ENCODE measurements at places on chromosomes 7 and 10.
A peak's percentile ranks its signal among the peaks of the same experiment; 100 is the strongest.

DNA sequence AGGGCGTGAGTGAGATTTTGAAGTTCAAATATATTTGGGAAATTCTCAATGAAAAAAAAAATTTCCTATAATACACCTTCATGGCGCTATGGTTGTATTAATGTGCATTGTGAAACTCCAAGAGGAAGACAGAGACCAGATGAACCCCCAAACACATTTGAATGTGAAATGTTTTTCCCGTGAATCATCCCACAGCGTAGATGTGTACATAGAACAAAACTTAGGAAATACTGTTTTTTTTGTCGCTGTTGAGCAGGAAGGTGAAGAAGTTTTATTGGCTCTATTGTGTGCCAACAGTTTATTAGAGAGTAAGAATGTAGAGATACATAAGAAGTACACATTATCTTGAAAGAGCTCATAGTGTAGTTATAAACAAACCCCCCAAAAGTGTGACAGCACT is 134.0 kb downstream of the KCND2 start:
- DNase-seq: peak; percentile 32

DNA sequence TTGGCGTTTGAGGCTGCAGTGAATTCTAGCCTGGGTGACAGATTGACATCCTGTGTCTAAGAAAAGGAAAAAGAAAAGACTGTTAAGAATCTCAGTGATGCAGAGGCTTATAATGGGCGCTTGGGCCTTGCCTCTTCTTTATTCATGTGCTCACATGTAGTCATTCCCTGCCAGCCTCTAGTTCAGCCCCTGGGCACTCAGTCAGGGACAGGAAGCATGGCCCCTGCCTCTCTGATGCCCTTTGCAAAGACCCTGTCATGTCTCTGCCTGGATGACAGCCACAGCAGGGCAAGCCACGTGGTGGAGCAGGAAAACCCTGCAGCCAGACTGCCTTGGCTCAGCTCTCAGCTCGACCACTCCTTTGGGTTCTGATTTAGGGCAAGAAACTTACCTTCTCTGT is 368.9 kb downstream of the RPS24 start:
- DNase-seq: no peak

- no peak for DNase-seq
These were observed 17.7 kb upstream of the IFIT1B start for GRCh38 chr10:89360157-89360556.

- no peak for DNase-seq
These were observed 3.8 kb upstream of the STN1 start for GRCh38 chr10:103921750-103922195.

GRCh38 chr7:27636326-27637006 is 26.2 kb downstream of the HIBADH start:
- no peak for DNase-seq

GRCh38 chr7:84194484-84195271 is at the start of gene SEMA3A:
TSS of gene SEMA3A (minus strand) at chr7:84194789. CDS start at chr7:84194586, 203 bp downstream.
- DNase-seq: peak; percentile 78

DNA sequence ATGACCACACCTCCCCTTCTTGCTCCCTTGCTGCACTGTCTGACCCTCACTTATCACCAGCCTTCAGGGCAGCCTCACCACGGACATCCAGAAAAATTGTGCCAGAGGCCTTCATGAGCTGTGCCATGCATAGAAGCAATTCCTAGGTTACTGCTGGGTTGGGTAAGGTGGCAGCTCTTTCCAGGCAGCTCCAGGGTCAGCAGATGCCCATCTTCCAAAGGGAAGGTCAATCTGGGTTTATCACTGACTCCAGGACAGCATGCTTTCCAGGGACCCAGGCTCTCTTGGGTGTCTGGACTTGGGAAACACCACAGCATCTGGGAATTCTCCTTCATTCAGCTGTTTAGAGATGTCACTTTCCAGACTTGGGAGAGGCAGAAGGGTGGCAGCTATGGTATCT is 188.9 kb upstream of the CXCL12 start:
- no peak for DNase-seq

DNA sequence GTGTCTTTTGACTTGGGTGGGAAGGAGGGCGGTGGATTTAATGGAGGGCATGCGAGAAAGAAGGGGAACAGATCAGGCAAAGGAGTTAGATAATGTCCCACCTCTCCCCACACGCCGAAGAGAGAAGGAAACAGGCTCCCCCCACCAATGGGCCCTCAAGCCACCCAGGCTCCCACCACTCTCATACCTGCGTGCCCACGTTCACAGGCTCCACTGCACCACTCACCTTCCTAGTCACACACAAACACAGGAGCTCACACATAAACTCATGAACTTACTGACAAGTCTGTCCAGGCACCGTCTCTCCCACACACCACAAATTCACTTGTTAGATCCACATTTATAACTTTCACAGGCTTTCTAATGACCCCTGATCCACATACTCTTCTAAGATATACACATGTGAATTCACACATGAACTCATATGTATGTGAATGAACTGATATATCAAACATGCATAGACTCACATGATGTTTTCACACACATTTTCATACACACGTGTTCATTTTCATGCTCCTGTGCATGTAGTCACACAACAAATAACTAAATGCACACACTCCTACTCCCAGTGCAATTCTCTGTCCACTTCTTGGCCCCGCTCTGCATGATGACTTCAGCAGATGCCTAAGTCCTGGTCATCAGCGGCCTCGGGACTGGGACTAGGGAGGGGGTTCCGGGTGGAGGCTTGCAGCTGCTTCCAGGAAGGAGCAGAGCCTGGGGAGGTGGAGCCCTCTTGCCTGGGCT is 1.5 kb downstream of the LZTS2 start:
- DNase-seq: peak; percentile 75

- no peak for DNase-seq
These were observed 1.7 kb downstream of the PLEKHS1 start for GRCh38 chr10:113753020-113753692.

GRCh38 chr7:89145801-89146200 is 350.3 kb upstream of the TEX47 start:
- DNase-seq: no peak

- DNase-seq: peak; percentile 39
These were observed 592.5 kb downstream of the ARL4A start for GRCh38 chr7:13279854-13280435.

DNA sequence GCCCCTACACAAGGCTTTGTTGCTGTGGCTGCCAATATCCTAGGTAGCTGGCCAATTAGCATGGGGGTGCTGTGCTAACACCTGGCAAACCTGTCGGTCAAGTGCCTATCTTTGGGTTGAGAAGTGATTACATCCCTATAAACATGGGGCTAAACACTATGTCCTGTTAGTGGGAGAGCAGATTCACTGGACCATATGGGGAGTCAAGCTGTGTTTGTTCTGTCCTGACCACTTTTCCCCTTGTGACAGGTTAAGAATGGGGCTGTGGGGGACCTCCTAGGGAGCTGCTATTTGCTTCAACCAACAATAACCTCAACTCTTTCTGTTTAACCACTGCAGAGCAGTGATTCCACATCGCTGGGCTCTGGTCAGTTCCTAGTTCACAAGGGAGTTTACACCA is 151.5 kb upstream of the AOAH start:
- DNase-seq: no peak

DNA sequence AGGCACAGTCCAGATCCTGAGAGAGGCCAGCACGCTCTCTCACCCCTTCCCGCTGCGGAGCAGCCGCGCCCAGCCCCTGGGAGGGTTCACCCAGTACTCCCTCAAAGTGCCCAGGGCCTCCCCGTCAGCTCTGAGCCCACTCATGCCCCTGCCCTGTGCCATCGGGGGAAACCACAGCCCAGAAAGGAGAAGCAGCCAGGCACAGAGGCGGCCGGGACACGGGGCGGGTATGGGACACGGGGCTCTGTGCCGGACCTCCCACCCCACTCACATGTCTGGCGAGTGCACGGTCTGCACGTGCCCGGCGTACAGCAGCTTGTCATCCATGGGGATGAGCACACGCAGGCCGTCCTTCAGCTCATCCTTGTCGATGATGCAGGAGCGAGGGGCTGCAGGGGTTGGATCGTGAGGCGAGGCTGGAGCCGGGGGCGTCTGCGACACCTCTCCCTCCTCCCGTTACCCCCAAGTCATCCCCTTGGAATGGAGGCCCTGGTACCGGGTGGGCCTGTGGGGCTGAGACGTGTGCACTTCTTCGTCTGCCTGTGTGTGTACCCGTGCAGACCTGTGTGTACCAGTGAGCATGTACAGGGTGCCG is 38.2 kb downstream of the SLC29A4 start:
- DNase-seq: no peak

GRCh38 chr7:146479040-146479439 is 362.4 kb downstream of the CNTNAP2 start:
- DNase-seq: no peak

DNA sequence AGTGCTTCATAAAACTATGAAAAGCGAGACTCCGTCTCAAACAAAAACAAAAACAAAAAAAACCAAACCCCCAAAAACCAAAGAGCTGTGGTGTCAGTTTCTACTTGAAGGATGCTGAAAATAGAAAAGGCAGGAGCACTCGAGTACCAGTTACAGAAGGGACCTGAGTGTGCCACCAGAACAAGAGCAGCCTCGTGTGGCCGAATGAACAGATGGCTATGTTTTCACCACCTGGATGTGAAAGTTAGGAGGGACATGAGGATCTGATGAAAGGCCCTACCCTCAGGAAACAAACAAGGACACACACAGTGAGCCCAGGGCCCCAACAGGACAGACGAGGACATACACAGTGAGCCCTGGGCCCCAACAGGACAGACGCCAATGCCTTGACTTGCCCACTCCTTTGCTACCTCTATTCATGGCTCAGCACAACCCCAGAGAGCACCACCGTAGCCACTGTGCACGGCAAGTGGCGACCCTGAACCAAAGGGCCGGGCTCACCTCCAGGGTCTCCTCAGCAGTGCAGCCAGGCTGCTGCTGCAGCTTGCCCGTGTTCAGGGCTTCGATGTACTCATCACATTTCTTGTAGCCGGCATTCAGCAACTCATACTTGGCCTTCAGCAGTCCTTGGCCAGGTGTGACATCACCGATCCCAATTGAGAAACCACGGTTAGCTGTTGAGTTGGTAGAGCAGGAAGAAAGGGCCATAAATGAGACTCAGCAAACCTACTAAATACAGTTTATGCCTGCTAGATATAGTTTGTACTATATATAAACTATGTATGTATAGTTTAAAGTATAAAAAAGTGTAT is 24.9 kb downstream of the POLR3A start:
- no peak for DNase-seq

DNA sequence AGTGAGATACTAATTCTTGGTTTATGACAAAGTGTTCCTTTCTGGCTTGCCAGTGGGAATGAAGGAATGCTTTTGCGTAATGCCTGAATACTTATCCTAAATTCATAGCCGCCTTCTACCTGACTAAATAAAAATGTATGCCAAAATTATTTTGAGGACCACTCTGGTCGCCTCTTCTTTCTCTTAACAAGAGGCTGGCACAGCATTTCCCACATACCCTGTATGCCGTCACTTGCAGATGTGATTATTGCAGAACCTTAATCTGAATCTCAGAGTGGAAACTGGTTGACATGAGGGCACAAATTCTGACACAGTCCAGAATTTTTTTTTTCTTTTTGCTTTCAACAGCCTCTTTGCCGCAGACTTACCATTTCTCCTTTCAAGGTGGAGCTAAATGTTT is 124.6 kb upstream of the GLCCI1 start:
- no peak for DNase-seq

DNA sequence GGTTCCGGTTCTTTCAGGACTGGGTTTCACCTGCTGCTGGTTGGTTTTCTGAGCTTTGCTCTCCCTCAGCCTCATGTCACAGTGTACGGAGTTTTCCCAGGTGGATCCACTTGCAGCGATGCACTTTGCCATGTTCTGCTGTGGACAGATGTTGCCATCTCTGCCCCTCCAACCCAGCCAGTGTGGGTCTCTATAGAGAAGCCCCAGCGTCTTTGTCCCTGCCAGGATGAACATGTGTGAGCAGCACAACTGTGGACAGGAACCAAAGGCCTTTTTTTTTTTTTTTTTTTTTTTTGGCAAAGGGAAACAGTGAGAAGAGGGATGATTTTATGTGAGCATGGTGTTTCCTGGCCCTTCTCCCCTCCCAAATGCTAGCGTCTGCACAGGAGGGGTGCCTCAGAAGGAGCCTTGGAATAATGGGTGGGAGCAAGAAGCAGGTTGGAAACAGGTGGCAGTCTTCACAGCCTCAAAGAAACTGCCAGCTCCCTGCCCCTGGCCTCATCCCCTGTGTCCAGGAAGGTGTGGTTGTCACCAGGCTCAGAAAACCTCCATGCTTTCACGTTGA is 106.5 kb downstream of the RPS24 start:
- no peak for DNase-seq

DNA sequence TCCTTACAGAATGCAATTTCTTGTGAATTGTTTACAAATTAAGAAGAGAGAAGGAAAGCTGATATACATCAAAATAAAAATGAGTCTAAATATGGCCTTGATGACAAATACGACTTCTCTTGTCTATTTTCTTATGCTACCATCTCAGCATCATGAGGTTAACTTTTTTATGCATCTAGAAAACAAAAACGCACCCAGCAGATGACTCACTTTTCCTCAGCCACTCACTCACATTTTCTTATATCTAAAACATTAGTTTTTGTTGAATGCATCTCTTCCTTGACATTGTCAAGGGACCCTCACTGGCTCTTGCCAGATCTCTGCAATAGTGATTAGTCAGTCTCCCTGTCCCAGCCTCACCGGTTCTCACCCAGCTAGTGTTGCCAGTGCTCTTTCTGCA is 256.4 kb upstream of the SLC26A5 start:
- DNase-seq: no peak

- DNase-seq: peak; percentile 79
These were observed 66.2 kb upstream of the ARID5B start for GRCh38 chr10:61835069-61835945.

GRCh38 chr7:117135553-117135891 is 182.2 kb downstream of the ST7 start:
- DNase-seq: no peak

GRCh38 chr10:101035314-101035713 is 4.3 kb downstream of the SFXN3 start:
- DNase-seq: no peak

DNA sequence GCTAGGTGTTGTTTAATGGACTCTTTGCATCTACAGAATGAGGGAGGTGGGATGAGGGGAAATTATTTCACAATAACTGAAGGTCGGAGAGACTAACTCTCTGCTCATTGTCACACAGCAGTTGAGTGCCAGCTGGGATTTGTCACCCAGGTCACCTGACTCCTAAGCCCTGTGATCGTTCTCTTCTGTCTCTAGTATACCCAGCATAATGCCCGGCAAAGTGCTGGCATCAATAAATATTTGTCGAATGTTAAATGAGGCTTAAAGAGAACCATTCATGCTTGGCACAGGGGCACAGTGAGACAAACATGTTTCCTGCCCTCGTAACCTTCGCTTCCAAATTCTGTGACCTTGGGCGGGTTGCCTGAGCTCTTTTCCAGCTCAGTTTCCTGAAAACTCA is 70.8 kb downstream of the TCF7L2 start:
- DNase-seq: no peak

DNA sequence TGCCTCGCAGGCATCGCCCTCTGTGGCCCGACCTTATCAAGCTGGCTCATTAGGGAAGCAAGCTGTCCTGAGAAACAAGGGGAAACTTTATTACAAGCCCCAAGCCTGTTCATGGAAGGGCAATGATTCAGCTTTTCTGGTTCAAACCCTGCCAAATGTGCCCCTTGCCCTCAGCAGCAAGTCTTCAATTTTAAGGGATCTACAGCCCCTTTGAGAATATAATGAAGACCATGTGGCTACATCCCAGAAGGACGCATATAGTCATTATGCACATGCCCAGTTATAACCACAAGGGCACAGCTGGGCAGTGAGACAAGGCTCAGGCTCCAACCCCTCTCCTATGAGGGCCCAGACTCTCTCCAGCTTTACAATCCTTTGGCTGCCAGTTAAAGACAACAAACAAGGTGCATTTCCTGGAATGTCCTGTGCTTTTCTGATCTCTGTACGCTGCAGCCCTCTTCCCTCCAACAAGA is 56.7 kb downstream of the DDC start:
- no peak for DNase-seq

- DNase-seq: no peak
These were observed 218.0 kb downstream of the LRMDA start for GRCh38 chr10:75649466-75649865.
